ENCODE measurements at places on chromosomes 16 and 17. TPM values are rescaled to one million over a fixed set of nuclear protein-coding genes. Genes with fewer than 3 reads are reported as not detected.

PPY gene
- not detected for total RNA-seq

C17orf100 gene
- 0.58 TPM for total RNA-seq

HASPIN gene
- 5.1 TPM for total RNA-seq

SCGB1C2 gene
- total RNA-seq: not detected

MYLK3 gene
- total RNA-seq: 0.15 TPM

All from smooth muscle cell of trachea (primary cell).